GM12892 (cell line): ENCODE measurements at places on chromosomes 1 and 21.

DNA sequence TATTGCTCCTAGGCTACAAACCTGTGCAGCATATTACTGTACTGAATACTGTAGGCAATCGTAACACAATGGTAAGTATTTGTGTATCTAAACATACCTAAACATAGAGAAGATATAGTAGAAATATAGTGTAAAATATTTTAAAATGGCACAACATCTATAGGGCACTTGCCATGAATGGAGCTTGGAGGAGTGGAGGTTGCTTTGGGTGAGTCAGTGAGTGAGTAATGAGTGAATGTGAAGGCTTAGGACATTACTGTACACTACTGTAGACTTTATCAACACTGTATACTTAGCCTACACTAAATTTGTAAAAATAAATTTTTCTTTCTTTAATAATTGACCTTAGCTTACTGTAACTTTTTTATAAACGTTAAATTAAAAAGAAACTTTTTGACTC, 7.9 kb downstream of the LEFTY2 start:
- no peak for DNase-seq

- no peak for DNase-seq
These were observed 29.3 kb downstream of the USP24 start for GRCh38 chr1:55185832-55186231.

GRCh38 chr1:245528258-245528635, 373.5 kb downstream of the KIF26B start:
- DNase-seq = no peak

DNA sequence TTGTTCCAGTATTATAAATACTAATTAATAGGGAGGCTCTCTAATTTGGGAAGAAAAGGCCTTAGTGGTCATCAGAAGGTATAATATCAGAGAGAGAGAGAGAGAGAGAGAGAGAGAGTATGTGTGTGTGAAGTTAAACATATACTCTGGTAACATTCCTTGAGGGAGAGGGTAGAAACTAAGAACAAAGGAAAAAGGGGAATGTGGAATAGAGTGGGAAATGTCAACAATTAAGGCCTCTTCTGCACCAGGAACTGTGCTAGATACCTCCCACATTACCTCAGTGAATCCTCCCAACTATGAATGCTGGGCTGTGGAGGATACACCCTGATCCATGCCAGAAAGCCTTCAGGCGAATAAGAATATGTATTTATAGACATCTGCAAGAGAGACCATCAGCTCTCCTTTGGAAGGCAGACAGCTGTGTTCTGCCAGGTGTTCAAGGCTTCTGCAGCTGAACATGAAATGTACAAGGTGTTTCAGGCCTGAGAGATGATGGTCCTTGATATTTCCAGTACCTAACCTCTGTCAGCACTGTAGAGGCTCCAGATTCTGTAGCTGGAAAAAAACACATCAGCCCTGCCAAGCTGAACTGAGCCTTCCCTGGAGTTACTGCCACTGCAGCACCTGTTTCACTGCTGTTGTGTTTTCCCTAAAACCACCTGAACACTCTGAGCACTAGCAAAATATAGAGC, 29.1 kb downstream of the TBX15 start:
- DNase-seq = no peak

GRCh38 chr1:112143871-112144441, 154.5 kb upstream of the KCND3 start:
- DNase-seq = no peak

GRCh38 chr1:39672551-39672947, 642 bp upstream of the NT5C1A start:
- DNase-seq = no peak

DNA sequence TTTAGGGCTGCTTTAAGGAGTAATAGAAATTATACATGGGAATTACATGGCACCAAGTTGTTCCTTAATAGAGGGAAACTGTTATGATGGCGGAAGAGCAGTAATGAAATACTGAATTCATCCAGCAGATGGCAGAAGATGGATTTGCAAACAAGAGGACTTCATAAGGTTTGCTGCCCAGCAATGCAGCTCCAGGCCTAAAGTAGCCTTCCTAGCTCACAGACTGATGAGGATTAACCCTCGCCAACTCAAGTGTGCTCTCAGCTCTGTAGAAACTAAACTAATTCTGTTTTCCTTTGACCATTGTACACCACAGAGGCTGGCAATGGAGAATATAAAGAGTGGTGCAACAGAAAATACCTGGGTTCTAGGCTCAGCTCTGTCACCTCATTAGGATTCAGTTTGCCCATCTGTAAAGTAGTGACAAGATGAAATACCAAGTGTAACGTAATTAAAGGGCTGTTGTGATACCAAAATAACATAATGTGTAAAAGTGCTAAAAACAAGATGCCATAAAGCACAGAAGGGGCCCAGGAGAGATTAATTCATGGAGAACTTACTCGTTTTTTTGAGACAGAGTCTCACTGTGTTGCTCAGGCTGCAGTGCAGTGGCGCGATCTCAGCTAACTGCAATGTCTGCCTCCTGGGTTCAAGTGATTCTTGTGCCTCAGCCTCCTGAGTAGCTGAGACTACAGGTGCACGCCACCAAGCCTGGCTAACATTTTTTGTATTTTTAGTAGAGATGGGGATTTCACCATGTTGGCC, 102.4 kb upstream of the SERBP1 start:
- peak; percentile 21 for DNase-seq

GRCh38 chr1:172672720-172673119, 13.8 kb downstream of the FASLG start:
- no peak for DNase-seq

DNA sequence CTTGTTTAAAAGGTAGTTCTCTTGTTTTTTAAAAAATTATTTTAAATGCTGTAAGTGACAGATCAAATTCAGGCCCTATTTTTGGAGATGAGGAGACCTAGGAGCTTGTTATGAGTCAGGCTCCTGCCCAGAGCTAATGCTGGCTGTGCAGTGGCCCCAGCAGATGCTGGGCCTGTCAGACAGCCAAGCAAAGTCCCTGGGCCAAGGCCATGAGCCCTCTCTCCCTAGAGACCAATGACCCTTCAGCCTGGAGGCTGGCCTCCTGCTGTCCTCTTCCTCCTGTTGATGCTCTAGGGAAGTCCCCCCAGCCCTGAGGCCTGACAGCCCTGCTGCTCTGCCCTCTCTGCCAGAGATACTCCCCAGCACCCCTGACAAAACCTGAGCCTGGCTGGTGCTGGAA, 128.1 kb upstream of the CTTNBP2NL start:
- DNase-seq = no peak

GRCh38 chr1:66012106-66012784, 219.6 kb downstream of the PDE4B start:
- no peak for DNase-seq

DNA sequence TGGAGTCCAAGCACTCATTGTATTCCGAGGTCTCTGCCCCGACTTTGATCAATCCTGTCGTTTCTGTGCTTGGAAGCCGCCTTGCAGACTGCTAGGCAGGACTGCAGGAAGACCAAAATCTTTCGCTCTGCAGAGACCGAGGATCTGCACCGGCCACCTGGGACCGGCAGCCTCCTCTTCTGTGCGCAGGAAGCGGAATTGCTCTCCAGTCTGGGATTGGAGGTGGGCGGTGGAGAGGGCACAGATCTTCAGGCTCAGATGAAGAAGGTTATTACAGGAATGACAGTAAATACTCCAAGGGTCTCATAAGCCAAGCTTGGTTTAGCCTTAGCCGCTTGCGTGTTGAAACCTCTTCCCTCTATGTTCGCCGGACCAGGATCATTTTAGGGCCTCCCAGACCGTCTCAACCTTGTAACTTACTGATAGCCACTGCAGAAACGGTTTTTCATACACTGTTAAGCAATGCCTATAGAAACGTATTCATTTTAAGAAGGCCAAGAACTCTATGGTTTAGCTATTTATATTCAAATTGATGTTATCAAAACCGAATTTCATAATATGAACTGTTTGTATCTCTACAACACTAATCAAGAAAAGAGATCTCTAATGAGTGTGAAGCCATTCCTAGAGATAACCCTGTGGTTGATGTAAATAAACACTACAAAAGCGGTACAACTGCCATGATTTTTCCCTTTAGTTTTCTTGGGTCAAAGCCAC, 1.1 kb downstream of the MIA3 start:
- DNase-seq = no peak

DNA sequence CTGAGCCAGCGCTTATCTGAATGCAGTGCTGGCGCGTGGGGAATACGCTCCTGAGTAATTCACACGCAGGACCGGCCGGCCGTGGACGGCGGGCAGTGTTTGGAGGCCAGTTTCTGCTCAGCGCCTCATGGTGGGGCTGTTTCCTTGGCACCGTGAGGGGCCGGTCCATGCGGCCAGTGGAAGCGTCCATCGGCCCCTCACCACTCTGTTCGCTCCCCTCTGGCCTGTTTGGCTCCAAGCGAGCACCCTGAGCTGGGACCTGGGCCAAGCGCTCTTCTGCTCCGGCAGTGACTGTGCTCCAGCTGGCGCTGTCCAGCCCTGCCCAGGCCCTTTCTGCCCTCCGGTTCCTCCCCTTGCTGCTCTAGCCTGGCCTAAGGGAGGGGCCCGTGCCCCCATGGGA, 16.3 kb upstream of the PLCH2 start:
- no peak for DNase-seq

DNA sequence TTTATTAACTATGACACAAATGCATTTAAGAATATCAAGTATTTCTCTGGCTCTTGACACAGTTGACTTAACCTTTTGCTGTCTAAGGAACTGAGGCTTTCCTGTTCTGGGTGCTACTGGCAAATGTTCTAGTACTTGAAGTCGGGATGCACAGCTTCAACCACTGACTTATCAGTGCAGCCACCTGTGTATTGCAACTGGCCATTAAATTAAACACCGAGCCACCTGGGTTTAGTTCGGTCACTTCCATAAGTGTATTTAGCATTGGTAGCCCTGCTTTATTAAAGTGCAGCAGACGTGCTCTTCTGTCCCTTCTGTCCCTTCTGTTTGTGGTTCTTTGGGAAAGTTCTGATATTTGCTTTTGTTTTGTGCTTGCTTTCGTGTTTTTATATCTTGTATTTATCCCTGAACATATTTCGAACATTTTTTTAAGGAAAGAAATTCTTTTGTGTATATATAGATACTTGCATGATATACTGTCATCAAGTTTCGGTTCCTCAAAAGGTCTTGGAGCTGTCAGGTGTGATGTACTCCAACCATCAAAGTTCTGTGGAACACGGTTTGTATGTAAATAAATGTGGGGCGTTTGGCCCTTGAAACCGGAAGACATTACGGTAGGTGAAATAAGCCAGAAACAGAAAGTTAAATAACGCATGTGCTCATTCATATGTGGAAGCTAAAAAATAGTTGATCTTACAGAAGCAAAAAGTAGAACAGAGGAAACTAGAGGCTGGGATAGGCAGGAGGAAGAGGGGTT, 297.9 kb upstream of the GREM2 start:
- no peak for DNase-seq

GRCh38 chr1:192601567-192601966, 26.0 kb downstream of the RGS1 start:
- no peak for DNase-seq

DNA sequence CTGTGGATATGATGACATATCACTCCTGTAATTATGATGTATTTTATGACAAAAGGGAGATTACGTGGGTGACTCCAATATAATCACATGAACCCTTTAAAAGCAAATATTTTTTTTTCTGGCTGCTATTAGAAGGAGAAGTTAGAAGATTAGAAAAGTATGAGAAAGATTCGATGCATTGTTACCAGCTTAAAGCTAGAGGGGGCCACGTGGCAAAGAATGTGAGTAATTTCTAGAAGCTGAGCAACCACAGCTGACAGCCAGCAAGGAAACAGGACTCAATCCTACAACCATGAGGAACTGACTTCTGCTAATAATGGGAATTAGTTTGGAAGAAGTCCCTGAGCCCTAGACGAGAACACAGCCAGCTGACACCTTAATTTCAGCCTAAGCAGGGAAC, 56.3 kb upstream of the C1orf87 start:
- no peak for DNase-seq

DNA sequence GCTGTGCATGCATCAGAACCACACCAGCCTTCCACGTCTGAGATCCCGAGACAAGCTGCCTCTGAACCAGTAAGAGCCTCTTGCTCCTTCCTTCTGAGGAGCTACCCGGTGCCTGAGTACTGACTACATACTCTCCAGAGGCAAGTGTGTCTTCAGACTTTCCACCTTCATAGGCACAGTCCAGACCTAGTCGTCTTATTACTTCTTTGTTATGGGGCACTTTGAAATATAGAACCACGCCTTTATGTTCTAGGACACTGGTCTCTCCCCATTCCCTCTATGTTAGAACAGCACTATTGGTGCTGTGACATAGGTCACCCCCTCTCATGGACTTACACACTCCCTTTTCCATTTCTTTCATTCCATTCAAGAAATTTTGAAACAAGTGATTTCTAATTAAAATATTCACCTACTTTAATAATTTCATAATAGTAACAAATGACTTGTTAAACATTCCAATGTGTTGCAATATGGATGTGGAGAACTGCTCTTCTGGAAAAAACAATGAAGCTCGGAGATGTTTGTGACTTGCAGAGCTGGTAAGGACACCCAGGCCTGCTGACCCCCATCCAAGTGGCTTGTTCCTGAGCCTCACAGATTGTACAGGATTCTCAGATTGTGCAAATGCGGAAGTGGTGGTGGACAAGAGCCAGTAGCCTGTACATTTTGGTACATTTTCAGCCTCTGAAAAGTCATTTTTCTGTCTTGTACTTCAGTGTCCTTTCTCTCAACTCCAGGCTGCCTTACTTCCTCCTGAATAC, 76.1 kb upstream of the SIPA1L2 start:
- DNase-seq = no peak

DNA sequence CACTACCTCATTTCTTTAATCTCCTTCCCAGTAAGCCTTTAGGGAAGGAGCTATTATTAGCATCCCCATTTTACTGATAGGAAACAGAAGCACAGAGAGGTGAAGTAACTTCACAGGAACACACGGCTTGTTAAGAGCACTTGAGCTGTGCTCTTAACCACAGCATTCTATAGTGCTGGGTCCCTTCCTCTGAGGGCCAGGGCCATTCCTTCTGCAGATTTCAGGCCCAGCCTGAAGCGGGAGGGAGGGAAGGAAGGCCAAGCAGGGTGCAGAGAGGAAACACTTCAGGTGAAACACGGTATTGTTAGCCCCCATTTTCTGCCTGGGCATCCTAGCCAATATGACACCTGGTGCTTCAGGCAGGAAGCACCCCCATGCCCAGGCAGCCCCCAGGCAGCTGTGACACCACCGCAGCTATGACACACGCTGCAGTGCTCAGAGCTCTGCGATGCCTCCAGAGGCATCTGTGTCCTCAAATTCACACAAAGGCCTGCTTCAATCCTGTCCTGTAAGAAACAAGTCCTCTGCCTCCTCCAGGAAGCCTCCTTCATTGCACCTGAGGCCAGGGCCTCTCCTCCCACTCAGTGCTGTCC, 4.5 kb upstream of the EXTL1 start:
- DNase-seq = no peak
